ENCODE measurements at places on chromosomes 13 and 19.
A peak's percentile ranks its signal among the peaks of the same experiment; 100 is the strongest.

GRCh38 chr19:55253842-55254624, 4.8 kb downstream of the PPP6R1 start:
- DNase-seq = peak; percentile 77

- no peak for DNase-seq
Observed at GRCh38 chr13:37594550-37594949, 4.0 kb downstream of the POSTN start.

- peak; percentile 78 for DNase-seq
Observed at GRCh38 chr19:18589380-18590272, 1.0 kb downstream of the REX1BD start.

- DNase-seq = no peak
Observed at GRCh38 chr13:111328574-111329410, 8.3 kb downstream of the TEX29 start.

- DNase-seq = peak; percentile 90
Observed at GRCh38 chr19:13122275-13122878, 4.3 kb downstream of the NACC1 start.

Data from natural killer cell treated with Interleukin-12 subunit alpha and Interleukin-12 subunit beta and Interleukin-15 and Interleukin-18, amount 100 ng/mL, for 72 hours (primary cell).